ENCODE measurements at places on chromosomes 7 and 10.

GRCh38 chr10:90984898-90985297, 64.0 kb upstream of the ANKRD1 start:
- DNase-seq = no peak

DNA sequence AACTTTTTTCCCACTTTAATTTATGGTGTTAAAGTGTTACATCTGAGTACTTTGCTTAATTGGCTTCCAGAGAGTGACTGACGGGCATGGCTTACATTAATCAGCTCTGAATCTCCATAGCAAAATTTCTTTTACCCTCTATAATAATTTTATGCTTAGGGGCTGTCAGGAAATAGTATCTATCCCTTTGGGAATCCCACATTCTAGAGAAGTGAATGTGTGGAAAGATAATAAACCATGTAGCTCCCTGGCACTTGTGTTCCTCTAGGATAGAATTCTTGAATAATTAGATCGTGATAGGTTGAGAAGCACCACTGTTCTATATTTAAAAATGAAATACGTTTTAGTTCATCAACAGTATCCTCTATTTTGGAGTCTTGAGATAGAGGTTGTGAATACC, 89.6 kb downstream of the DNAJB9 start:
- DNase-seq = no peak

DNA sequence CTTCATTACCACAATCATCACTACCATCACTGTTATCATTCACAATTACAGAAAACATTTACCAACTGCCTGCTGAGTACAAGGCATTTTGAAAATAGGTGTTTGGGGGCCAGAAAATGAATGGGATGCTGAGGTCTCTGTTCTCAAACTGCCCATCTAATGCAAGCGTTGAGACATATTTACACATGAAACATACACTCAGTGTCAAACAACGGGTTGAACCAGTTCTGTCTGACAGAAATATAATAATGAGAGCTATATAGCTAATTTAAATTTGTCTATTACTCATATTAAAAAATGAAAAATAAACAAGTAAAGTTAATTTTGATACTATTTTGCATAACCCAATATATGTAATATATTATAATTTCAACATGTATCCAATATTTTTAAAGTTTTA, 303.1 kb downstream of the KCNMA1 start:
- no peak for DNase-seq

DNA sequence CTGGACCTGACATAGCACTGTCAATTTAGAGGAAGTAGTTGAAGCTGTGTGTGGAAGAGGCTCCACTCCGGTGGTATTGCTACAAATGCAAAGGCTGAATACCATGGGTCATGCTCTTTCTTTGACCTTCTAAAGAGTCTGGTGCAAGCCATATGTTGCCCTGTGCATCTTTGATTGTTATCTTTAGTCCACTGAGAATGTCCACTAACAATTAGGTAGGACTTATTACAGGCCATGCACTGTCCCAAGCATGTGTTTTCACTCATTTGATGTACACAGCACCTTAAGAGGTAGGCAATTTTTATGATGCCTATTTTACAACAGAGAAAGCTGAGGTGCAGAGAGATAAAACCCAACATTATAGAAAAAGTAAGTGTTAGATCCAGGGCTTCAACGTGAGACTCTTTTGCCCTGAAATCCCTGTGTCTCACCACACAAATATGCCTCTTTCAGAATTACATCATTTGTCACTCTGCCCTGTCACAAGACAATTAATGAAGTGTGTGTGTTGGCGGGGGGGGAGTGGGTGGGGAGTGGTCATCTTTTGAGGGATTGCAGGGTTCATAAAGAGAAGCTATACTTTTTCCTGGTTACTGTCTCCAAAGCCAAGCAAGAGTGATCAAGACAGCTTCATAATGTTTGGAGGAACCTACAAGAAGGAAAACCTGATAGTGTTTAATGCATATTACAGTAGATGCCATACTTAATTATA, 637.6 kb upstream of the IGFBP3 start:
- no peak for DNase-seq

- peak; percentile 27 for DNase-seq
Observed at GRCh38 chr10:75137533-75138438, 26.3 kb downstream of the SAMD8 start.

DNA sequence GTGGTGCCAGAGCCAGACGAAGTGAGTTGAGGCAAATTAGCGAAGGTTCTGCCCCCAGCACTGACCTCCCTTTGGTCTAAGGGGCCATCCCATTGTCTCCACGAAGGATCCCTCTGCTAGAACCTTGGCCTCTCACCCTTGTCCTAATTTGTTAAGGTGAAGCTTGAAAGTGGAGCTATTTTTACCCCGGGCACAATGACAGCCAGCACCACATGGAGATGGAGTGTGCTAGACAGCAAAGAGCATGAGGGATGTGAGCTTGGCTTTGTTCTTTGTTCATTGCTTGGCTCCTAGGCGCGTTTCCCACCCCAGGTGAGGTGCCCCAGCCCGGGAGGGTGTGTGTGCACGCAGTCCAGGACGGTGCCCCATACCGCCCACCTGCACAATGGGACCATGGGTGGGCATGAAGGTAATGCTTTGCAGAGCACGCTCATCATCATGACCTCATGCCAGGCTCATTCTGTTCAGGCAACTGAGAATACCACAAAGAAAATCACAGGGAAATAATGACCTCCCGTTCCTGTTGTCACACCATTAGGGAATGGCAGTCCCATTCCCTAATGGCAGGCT, 361.0 kb upstream of the FZD8 start:
- no peak for DNase-seq

GRCh38 chr7:40299097-40299496, 164.3 kb downstream of the SUGCT start:
- no peak for DNase-seq

GRCh38 chr7:90727412-90727811, 131.3 kb downstream of the CDK14 start:
- no peak for DNase-seq

GRCh38 chr7:47225387-47226131, 356.4 kb downstream of the TNS3 start:
- no peak for DNase-seq

- no peak for DNase-seq
Observed at GRCh38 chr7:27409776-27410175, 167.2 kb downstream of the EVX1 start.

GRCh38 chr10:3757250-3757637, 27.8 kb downstream of the KLF6 start:
- no peak for DNase-seq

DNA sequence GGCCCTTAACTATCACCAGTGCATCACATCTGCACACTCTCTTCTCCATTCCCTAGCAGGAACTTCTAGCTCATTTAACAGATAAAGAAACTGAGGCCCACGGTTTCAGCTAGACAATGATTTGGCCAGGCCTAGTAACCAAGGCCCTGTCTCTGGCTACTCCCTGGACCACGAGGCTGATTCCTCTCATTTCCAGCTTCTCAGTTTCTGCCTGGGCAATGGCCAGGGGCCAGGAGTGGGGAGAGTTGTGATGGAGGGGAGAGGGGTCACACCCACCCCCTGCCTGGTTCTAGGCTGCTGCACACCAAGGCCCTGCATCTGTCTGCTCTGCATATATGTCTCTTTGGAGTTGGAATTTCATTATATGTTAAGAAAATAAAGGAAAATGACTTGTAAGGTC, 13.5 kb downstream of the AQP1 start:
- DNase-seq = no peak

GRCh38 chr10:58641708-58642107, 129.0 kb downstream of the BICC1 start:
- no peak for DNase-seq

- DNase-seq = no peak
Observed at GRCh38 chr7:4242706-4243105, 439.4 kb upstream of the FOXK1 start.

- no peak for DNase-seq
Observed at GRCh38 chr10:119691726-119692125, 34.1 kb upstream of the INPP5F start.

DNA sequence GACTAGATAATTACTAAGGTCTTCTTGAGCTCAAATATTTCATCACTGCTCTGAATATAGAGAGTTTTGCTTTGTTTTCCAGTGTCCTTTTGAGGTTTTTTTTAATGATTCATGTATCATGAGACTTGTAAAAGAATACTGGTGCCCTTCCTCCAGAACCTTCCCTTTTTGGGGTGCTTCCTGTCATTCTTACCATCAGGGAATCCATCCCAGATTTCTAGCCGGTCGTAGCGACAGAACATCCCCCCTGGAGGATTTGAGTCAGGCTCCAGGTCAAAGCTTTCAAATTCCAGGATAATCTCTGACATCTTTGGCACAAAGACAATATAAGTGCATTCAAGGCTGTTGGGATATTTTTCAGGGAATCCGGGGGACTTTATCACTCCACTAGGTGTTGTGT, 71.0 kb downstream of the NRP1 start:
- DNase-seq = no peak

- no peak for DNase-seq
Observed at GRCh38 chr10:19654576-19654975, 161.7 kb upstream of the PLXDC2 start.

DNA sequence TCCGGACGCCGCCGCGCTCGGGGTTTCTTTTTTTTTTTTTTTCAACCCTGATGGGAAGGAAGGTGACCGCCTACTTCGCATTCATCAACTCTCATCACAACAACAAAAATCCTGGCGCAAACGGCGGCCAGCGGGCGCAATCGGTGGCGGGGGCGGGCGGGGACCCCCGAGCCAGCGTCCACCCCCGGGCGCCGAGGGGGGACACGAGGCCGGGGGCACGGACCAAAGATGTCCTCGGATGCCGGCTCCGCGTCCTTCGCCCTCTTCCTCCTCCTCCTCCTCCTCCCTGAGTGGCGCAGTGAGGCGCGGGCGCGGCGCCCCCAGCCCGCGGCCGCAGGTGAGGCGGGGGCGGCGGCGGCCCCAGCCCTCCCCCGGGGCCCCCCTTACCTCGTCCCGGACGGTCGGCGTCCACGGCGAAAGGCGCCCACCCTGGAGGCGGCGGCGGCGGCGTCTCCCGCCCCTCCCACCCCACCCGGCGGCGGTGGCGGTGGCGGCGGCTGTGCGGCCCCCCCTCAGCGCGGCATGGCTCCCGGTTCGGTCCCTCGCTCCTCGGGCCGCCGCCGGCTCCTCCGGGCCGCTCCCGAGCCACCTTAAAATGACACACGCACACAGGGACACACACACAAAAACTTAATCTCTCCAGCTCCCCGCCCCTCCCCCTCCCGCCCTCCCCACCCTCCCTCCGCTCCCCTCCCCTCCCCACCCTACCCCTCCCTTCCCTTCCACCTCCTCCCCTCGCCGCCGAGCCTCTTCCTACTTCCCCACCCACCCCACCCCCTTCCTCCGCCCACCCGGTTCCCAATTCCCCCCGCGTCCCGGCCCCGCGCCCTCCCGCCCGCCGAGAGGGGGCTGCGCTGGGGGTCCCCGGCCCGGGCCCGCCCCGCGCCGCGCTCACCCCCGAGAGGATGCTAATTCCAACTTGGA, at the start of gene CTBP2:
Gene CTBP2 (minus strand): TSS at position 632 of the 924 bp plus-strand sequence.
- peak; percentile 10 for DNase-seq

DNA sequence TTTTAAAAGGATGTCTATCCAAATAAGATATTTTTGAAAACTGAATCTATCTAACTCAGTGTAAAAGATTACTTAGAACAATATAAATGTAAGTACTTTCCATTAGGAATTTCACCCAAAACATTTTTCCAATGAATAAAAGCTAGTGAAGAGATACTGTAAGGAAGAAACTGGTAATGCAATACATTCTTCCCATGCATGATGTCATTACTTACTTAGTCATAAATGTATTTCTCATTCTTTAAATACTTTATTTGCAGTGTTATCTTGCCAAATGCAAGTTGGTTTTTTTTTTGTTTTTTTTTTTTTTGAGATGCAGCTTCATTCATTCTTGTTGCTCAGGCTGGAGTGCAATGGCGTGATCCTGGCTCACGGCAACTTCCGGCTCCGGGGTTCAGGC, 265.6 kb downstream of the PHF14 start:
- DNase-seq = no peak

DNA sequence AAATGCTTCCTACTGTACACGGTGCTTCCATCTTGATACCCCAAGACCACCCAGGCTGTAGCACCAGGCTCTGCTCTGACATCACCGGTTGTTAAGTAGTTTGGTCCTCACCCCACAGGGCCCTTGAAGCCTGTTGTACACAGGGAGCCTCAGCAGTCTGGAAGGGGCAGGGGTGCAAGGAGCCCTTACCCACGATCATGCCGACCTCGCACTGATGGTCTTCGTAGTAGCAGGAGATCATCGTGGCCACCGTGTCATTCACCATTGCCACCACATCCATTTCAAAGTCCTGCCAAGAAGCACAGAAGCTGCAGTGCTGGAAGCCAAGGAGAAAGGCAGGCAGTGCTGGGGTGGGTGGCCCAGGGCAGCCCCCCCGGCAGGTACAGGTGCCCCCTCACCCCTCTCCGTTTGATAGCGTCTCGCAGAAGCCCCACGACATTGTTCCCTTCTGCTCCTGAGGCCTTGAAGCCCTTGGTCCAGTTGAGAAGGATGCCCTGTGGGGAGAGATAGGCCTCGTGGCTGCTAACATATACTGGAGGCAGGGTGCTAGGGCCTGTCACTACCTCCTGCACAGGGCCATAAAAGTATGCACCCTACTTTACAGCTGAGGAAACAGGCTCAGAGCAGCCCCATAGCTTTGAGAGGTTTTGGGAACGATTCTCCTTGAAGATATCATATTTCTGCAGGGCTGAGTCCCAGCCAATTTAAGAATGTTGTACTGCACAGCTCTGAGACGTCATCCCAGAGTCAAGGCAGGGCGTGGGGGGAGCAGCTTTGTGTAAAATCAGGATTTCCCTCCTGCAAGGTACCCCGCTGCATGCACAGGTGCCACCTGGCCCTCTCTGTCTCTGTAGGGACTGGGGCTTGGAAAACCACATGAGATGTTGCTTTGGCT, 8.7 kb upstream of the MYL7 start:
- DNase-seq = no peak

GRCh38 chr7:16989811-16990413, 108.1 kb upstream of the AGR3 start:
- no peak for DNase-seq

DNA sequence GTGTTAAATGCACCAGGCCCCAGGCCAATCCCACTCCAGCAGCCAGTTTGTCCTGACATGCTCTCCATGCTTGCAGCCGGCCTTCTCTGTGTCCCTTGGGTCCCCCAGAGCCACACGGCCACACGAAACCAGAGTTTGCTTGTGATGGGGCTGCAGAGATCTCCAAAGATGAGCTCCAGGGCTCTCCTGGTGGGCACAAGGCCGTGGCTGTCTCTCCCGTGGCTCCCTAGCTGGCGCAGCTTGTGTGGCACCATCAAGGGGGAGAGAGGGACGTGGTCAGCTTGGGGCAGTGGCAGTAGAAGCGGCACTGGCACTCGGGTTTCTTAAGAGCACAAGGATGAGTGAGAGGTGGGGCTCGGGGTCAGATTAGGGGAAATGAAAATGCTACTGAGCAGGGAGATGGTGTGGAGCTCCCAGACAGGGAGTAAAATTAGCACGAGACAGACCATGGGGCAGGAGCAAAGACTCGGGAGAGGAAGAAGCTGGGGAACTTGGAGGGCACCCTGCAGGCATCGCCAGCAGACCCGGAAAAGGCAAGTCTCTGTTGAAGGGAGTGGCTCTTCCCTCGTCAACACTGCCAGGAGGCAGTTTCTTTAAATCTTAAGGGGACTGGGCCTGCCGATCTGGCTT, 572.5 kb upstream of the FOXK1 start:
- DNase-seq = no peak

GRCh38 chr7:74187915-74188675, 13.9 kb downstream of the EIF4H start:
- DNase-seq = no peak

Data from GF-D8 (cell line).